Large intestine (tissue), 12 donors: ENCODE measurements at places on chromosomes 5 and 9. TPM values are rescaled to one million over a fixed set of nuclear protein-coding genes. Genes with fewer than 3 reads are reported as not detected.

ASPN gene
- polyA plus RNA-seq: 40.3 TPM

CBY3 gene
- polyA plus RNA-seq: 1.2 TPM

DDX4 gene
- 0.10 TPM for polyA plus RNA-seq

ARL14EPL gene
- polyA plus RNA-seq: not detected

HSPA9 gene
- 190 TPM for polyA plus RNA-seq

BARHL1 gene
- polyA plus RNA-seq: 0.01 TPM

SEC61B gene
- 187 TPM for polyA plus RNA-seq

ZFP2 gene
- 2.5 TPM for polyA plus RNA-seq

DDX41 gene
- 94.2 TPM for polyA plus RNA-seq

- no peaks in the 10 kb centered on the region for H3K36me3 ChIP-seq
- no peak overlapping the region for H3K4me3 ChIP-seq
- H3K27me3 ChIP-seq: peaks cover 69% of the 10 kb centered on the region
- no peak overlapping the region for H3K27ac ChIP-seq
Observed at GRCh38 chr5:181114844-181115778, 15.9 kb downstream of the OR2V1 start.

DNA sequence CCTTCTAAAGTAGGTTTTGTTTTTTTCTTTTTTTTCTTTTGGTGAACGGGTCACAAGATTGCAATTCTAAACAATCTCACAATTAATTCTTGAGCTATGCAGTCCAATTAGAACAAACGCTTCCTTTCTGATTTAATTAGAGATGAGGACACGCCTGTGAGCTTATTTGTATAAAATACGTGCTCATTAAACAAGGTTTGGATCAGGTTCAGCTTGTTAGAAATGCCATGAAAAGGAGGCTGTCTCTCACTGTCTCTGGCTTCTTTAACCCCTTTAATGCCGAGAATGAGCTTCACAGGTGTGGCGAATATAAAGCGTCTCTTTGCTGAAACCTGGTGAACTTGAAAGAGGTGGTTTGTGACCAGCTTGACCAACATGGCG is 191.8 kb downstream of the GAS1 start:
- no peaks in the 10 kb centered on the region for H3K4me1 ChIP-seq
- no peak for DNase-seq
- H3K27me3 ChIP-seq: no peaks in the 10 kb centered on the region
- H3K36me3 ChIP-seq: no peaks in the 10 kb centered on the region

GRCh38 chr5:42518595-42519221 is 95.5 kb downstream of the GHR start:
- DNase-seq: no peak
- H3K27ac ChIP-seq: no peak overlapping the region
- no peaks in the 10 kb centered on the region for H3K36me3 ChIP-seq
- H3K27me3 ChIP-seq: no peaks in the 10 kb centered on the region
- peaks cover 25% of the 10 kb centered on the region for H3K4me1 ChIP-seq

DNA sequence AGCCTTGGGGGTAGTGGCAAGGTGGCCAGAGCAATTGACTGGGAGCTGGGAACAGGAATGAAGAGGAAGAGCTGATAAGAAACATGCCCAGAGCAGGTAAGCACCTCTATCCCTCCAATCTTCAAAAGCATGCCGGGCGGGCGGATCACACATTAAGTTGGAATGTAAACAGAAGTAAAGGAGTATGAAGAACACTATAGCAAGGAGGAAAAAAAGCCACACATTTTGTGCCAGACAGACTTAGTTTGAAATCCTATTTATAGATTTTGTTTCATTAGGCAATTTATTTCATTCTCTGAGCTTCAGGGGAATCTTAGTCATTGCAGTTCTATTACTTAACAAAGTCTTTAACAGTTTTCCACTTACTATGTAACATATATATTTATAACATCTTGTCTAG is 173.9 kb upstream of the TNC start:
- no peaks in the 10 kb centered on the region for H3K27me3 ChIP-seq
- peak overlapping the region; percentile 34 for H3K27ac ChIP-seq
- peak; percentile 46 for DNase-seq
- H3K4me1 ChIP-seq: peaks cover 39% of the 10 kb centered on the region
- H3K36me3 ChIP-seq: no peaks in the 10 kb centered on the region
- no peak overlapping the region for H3K4me3 ChIP-seq

GRCh38 chr5:57199866-57200265 is 26.0 kb downstream of the GPBP1 start:
- no peak overlapping the region for H3K27ac ChIP-seq
- H3K36me3 ChIP-seq: peaks cover 14% of the 10 kb centered on the region
- no peaks in the 10 kb centered on the region for H3K27me3 ChIP-seq
- H3K4me1 ChIP-seq: no peaks in the 10 kb centered on the region
- H3K4me3 ChIP-seq: no peak overlapping the region

GRCh38 chr5:141705469-141705868 is 23.4 kb upstream of the ARAP3 start:
- H3K4me1 ChIP-seq: peaks cover 12% of the 10 kb centered on the region
- no peak for DNase-seq
- no peak overlapping the region for H3K27ac ChIP-seq
- peaks cover 34% of the 10 kb centered on the region for H3K27me3 ChIP-seq

GRCh38 chr9:90100014-90100413 is 495.2 kb downstream of the GADD45G start:
- no peak for DNase-seq
- peaks cover 13% of the 10 kb centered on the region for H3K4me1 ChIP-seq
- H3K27ac ChIP-seq: no peak overlapping the region
- no peak overlapping the region for H3K4me3 ChIP-seq
- H3K36me3 ChIP-seq: no peaks in the 10 kb centered on the region

DNA sequence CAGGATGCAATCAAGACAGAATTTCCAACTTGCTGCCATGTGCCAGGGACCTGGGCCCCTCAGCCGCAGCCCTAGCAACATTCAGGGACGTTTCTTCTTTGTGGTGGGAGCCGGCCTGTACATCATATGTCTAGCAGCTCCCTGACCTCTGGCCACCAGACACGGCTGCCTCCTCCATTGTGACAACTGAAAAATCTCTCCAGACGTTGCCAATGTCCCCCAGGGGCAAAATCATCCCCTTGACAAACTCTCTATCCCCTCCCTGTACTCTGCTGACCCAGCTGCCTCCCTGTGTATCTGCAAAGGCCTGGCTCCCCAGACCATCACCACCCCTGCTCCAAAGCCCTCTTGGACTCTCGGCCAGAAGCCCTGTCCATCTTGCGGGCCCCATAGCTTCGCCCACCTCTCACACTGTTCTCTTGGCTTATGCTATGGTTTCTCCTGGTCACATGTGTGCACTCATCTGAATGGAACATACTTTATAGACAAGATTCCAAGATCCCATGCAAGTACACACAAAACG is 40.8 kb downstream of the BICD2 start:
- peaks cover 76% of the 10 kb centered on the region for H3K36me3 ChIP-seq
- no peak overlapping the region for H3K27ac ChIP-seq
- no peak overlapping the region for H3K4me3 ChIP-seq
- DNase-seq: no peak

GRCh38 chr9:32839013-32839885 is 55.9 kb downstream of the TMEM215 start:
- H3K27ac ChIP-seq: no peak overlapping the region
- DNase-seq: no peak
- H3K27me3 ChIP-seq: no peaks in the 10 kb centered on the region
- no peak overlapping the region for H3K4me3 ChIP-seq

DNA sequence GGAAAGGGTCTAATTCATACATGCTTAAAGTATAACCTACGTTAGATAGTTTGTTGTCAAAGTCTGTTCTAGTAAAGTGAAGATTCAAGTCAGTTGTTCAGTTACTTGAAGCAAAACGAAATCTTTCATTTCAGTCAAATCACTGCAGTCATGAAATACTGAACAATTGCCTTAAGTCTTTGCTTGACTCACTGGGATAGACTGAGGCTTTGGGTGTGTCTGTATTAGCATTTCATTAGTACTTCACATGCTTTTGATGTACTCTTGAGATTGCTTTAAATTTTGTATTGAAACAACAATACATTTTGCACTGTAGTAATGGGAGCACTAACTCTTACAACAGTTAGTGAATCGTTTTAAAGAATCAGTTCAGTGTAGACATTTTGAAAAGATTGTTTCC is 4.0 kb upstream of the CMYA5 start:
- H3K36me3 ChIP-seq: peaks cover 19% of the 10 kb centered on the region
- no peak overlapping the region for H3K4me3 ChIP-seq
- no peaks in the 10 kb centered on the region for H3K27me3 ChIP-seq
- DNase-seq: no peak
- H3K27ac ChIP-seq: no peak overlapping the region

DNA sequence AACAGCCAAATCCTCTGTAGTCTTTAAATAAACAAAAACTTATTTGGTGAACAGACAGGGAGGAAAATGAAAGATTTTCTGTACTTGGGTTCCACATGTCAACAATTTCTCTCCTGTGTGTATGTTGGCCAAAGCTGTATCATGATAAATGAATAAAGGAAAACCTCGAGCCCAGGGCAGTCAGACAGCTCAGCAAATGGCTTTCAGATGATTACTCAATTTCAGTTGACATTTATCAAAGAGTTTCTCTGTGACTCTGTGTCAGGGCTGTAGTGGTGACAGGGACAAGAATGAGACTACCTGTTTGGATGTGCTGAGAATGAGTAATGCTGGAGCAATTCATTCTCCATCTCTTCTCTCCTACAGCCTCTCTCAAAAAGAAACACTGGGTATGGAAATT is 45.7 kb upstream of the PTGS1 start:
- H3K27ac ChIP-seq: no peak overlapping the region
- no peak for DNase-seq
- no peak overlapping the region for H3K4me3 ChIP-seq
- no peaks in the 10 kb centered on the region for H3K4me1 ChIP-seq
- peaks cover 44% of the 10 kb centered on the region for H3K36me3 ChIP-seq
